ENCODE measurements at places on chromosomes 2 and 18.

- DNase-seq: no peak
Measured at GRCh38 chr2:138324068-138324771, 177.3 kb upstream of the SPOPL start.

DNA sequence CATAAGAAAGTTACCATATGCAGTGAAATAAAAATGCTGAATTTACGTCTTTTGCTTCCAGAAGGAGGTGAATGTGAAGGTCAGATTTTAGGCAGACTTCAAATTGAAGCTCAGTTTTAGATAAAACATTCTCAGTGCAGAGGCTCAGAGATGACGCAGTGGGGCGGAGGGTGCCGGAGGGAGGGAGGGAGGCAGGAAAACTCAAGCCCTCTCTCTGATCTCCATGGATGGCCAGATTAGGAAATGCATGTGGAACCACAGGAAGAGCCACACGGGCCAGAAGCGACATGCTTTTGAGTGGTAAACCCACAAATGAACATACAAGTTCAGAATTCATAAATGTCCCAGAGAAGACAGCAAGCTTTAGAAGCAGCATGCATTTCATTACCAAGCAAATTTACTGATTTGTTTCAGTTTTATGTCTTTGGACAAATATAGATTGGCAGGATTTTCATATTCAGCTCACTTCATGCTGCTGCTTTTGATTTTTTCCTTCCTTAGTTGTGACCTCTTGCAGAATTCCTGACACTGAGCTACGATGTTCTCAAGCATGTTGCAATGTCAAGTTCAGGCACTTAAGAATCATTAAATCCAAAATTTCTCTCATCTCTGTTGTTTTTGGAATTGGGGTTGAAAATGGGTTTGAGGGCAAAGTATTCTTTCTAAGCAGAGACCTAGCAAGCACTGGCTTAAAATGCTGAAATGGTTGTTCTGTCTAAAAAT lies 29.7 kb upstream of the APCDD1 start:
- DNase-seq: no peak

- no peak for DNase-seq
Measured at GRCh38 chr2:17805717-17806363, 10.4 kb upstream of the MSGN1 start.

DNA sequence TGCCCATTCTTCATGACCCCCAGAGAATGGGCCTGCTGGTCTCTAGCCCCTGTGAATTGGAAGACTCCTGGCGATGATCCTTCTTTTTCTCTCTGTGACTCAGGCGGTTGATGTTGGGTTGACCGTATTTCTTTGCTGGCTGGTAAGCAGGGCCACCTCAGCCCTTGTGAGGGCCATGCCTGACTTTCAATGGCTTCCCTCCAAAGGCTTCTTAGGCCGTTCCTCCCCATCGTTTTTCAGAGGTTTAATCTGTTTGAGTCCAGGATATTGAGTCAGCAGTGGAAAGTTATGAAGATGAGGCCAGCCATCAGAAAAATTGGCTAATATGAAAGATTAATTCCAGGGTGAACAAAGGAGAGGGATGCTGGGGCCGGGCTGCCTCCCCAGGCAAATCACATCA lies 13.6 kb downstream of the HPCAL1 start:
- DNase-seq: no peak

DNA sequence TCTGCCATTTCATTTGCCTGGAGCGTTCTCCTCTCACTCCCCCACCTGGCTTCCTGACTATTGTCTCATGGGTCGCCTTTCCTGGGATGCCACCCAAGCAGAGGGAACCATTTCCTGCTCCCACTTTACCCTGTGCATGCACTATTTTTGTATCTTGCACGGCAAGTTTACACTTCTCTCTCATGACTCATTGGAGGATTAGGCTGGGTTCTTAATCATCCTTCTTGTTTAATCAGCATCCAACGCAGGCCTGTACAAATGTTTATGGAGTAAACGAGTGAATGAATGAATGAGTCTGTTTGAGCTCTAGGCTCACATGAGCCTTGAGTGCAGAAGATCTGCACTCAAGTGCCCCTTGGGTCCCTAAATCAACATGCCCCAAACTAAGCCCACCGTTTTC lies 3.8 kb upstream of the ARHGAP25 start:
- DNase-seq: no peak

- DNase-seq: no peak
Measured at GRCh38 chr2:143205106-143205764, 76.0 kb downstream of the ARHGAP15 start.

DNA sequence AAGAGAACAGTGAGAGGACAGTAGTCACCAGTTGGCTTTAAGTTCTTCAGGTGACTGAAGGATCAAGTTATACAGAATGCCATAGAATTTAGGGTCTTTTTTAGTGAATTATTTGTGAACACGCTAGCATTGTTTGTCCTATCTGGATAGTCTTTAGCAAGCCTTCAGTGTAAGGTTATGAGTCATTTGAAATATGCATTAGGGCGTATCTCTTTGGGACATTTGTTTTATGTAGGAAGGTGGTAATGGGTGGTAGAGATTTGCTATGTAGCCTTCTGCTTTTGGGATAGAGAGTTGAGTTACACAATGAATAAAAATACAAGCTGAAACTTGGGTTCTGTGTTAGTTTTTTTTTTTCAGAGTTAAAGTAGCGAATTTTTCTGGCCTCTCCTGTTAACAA lies 13.0 kb downstream of the ACTR2 start:
- DNase-seq: no peak

DNA sequence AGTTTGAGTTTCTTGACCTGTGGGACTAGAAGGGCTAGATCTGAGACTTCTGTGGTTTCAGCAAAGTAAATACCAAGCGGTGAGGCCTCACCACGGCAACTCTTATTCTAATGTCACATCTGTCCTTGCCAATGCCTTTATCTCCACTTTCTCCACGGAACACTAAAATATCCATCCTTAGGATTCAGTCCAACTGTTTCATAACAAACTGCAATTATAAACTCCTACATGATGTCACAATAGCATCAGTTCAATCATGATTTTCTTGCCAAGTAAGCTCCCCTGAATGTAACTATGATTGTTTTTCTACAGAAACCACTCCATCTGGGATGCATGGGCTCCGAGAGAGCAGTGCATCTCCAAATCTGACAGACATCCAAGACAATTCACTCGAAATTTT lies 79.6 kb downstream of the LRATD1 start:
- DNase-seq: no peak

DNA sequence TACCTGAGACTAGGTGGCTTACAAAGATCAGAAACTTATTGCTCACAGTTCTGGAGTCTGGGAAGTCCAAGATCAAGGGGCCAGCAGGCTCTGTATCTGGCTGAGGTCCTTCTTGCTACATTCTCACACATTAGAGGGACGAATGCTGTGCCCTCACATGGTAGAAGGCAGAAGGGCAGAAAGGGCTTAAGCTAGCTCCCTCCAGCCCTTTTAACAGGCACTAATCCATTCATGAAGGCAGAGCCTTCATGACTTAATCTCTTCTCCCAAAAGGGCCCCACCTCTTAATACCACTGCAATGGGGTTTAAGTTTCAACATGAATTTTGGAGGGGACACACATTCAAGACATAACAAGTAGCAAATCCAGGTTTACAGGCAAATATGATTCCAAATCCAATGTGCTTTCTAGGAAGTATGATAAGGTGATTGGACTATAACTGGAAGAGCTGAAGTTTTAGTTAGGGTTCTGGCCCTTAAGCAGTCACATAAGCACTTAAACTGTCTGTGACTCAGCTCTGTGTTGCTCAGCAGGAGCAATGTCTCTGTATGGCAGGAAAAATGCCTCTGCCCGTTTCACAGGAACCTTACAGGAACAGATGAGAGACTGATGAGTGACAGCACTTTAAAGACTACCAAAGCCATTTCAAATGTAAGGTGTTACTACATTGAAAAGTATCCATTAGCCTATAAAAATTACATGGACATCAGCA lies 119.6 kb upstream of the PTPRM start:
- no peak for DNase-seq

- DNase-seq: no peak
Measured at GRCh38 chr2:120013597-120014223, 833 bp downstream of the EPB41L5 start.

- no peak for DNase-seq
Measured at GRCh38 chr2:80392441-80392840, 87.9 kb upstream of the LRRTM1 start.

- no peak for DNase-seq
Measured at GRCh38 chr2:11080253-11081115, 74.8 kb upstream of the SLC66A3 start.

DNA sequence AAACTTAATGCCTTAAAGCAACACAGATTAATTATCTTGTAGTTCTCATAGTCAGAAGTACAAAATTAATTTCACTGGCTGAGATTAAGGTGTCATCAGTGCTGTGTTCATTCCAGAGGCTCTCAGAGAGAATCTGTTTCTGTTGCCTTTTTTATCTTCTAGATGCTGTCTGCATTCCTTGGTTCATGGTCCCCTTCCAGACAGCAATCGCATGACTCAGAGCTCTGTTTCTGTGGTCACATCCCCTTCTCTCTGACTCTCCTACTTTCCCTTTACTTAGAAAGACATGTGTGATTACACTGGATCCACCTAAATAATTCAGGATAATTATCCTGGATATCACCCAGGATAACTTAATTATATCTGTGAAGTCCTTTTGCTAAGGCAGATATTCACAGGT lies 148.6 kb downstream of the MAIP1 start:
- no peak for DNase-seq

DNA sequence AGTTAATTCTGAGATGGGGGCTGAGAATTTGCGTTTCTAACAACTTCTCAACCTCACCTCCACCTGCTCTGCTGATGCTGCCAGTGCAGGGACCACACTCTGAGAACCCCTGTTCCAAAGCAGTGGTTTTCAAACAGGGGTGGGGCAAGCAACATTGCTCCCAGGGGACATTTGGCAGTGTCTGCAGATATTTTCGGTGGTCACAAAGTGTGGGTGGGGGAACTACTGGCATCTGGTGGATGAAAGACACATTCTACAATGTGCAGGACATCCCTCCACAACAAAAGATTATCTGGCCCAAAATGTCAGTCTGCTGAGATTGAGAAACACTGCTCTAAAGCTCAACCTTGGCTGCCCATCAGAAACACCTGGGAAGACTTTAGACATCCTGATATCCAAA lies 188.7 kb upstream of the SATB2 start:
- no peak for DNase-seq

DNA sequence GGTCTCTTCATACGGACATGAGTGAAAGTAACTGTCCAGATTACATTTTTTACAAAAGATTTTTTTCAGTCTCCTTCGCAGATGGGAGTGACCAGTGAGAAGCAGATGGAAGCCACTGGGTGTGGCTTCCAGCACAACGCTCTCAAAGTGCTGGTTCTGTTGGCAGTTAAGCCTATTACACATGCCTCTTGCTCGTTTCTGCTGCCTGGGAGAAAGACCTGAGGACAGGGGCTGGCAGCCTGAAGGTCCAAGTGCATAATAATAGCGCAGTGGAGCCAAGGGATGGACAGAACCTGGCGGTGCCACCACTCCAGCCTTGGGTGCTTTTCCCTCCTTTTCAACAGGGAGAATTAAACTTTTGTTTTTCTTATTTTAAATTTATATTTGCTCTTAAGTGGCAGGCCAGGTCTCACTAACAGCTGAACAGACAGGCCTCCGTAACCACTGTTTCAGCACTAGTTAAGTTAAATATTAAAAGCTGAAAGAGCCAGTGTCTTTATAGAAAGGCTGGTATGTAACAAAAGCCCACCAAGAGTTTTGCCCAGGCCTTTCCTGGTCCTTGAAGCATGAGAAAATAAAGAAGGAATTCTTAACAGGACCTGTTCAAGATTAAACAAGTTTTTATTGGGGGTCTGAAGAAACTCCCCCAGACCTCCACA lies 1.2 kb upstream of the SKA1 start:
- no peak for DNase-seq

DNA sequence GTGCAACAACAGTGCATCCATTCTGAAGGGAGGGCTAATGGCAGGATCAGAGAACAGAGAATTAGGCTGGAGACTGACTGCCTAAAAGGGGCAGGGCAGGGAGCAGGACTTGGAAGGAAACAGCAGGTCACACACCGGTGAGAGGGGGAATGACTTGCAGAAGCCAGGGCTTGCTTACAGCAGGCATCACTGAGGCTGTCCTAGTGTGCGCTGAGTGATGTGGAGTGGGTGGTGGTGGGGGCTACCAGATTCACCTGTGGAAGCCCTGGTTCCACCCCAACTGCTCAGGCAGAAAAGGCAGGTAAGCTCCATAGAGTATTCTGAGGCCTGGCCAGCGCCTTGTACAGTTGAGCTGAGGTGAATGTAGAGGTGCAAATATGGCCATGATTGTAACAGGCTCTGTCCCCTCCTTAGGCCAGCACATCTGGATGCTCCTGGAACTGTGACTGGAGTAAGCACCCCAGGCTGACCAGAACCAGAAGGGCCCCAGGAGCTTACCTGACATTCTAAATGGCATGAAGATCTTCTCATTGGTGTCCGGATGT lies 49.4 kb downstream of the SFXN5 start:
- DNase-seq: no peak

DNA sequence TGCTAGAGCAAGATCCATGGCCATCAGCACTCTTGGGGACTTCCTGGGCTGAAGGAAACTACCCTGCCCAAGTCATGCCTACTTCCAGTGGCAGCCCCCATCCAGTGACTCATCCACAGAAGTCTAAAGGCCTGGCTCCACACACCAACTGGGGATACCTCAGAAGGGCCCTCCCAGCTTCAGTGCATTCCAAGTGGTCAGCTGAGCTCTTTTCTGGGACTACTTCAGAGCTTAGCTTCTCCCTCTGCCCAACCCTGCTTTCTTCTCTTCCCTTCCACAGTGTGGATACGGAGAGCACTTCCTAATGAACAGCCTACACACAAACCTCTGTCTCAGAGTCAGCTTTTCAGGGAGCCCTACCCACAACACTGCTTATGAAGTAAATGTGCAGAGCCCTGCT lies 66.5 kb downstream of the CLHC1 start:
- no peak for DNase-seq

DNA sequence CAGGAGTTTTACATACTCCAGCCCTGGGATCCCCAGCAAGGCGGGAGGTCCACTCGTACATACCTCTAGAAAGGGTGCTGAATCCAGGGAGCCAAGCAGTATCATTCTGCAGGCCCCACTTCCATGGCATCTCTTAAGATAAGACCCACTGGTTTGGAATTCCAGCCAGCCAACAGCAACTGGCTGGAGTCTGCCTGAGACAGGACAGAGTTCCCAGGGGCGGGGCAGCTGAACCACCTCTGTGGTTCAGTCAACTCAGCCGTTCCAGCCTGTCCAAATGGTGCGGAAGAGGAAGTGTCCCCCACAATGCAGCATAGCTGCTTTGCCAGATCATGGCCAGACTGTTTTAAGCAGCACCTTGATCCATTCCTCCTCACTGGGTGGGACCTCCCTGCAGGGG lies 33.2 kb downstream of the ZNF892 start:
- DNase-seq: no peak

DNA sequence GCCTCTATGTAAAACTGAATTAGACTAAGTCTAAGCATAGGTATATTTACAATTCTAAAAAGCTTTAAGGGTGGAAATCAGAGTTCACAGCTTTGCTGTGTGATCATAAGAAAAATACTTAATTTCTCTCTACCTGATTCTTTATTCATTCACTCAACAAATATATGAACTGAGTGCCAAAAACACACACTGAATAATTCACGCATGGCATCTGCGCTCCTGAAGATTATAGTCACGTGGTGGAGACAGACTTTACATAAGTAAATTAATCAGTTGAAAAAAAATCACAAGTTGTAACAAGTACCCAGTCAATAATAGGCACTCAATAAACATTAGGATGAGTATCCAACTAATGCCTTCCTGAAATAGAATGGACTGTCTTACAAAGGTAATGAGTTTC lies 351.6 kb downstream of the METTL4 start:
- DNase-seq: no peak

Data from activated CD4-positive, CD25-positive, alpha-beta regulatory T cell treated with anti-CD3 and anti-CD28 coated beads, Interleukin-2, amount 50 U/mL, for 16 hours (primary cell).